ENCODE measurements at places on chromosomes 7 and 10.

DNA sequence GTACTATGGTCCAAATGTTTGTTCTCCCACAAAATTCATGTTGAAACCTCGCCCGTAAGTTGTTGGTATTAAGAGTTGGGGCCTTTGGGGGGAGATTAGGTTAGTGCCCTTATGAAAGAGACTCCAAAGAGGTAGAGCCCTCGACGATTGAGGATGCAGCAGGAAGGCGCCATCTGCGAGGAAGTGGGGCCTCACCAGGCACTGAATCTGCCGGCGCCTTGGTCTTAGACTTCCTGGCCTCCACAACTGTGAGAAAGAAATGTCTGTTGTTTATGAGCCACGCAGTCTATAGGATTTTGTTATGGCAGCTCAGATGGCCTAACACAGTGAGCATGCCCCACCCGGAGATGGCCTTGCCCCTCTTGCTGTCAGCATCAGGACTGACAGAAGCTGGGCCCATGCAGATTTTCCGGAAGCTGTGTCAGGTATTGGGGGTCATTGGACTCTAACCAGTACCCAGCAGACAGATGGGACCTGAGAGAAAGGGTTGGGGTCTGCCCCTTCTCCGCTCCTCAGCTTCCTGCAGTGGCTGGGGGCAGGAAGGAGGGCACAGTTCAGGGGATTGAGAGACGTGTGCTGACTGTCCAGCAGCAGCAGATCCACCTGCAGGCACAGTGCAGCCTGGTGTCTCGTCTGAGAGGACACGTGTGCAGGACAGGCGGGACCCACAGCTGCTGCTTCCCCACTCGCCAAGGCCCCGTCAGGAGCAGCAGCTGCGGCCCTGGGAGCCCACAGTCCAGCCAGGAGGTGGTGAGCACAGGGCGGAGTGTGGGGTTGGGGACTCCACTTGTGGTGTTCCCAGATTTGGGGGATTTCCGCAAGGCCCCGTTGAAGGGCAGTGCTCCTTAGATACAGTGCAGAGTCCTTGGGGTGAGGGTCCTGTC, 47.8 kb downstream of the MGMT start:
- no peak for DNase-seq

DNA sequence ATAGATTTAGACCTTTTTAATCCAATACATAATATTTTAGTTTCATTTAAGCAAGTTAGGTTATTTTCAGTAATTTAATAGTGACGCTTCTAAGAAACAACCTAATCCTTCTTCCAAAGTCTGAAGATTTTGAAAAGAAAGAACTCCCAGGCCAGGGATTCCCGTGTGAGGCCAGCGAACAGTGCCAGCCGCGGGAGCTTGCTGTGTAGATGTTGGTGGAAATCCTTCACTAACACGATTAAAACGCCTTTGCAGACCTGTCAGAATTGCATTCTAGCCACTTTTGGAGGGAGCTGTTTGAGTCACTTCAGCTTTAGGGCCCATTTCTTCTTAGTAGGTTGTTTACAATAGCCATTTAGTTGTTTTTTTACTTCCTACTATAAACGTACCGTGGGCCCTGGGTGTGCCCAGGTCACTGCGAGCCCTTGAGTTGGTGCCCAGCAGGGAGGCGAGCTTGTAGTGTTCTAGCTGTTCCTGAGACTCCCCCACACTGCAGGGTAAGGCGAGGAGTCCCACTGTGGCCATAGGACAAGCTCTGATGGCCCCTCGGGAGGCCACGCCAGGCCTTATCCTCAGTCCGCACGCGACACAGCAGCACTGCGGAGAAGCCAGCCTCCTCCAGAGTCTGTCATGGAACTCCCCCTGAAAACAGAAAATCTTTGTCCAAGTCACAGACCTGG, 32.3 kb downstream of the PPP2R2D start:
- DNase-seq, result no peak

GRCh38 chr10:5343561-5343960, 21.2 kb upstream of the UCN3 start:
- no peak for DNase-seq

- DNase-seq, result no peak
These were observed 2.5 kb upstream of the MLXIPL start for GRCh38 chr7:73626814-73627213.

DNA sequence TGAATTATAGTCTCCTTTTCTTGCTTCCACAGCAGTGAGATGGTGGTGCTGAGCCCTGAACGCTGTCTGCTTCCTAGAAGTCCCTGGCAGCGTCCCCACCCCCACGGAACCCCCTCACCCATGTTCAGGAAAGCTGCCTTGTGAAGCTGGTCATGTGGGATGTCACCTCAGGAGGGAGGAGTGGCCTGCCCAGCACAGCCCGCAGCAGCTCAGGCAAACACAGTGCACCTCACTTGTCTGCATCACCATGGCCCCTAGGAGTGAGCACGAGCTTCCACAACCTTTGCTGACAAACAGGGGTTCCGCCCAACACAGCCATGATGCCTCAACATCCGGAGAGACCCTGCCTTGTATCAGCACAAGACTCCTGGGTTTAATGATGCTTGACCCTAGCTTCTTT, 508.9 kb downstream of the RPS24 start:
- no peak for DNase-seq

- DNase-seq, result no peak
These were observed 105.1 kb downstream of the USP6NL start for GRCh38 chr10:11506247-11506789.

DNA sequence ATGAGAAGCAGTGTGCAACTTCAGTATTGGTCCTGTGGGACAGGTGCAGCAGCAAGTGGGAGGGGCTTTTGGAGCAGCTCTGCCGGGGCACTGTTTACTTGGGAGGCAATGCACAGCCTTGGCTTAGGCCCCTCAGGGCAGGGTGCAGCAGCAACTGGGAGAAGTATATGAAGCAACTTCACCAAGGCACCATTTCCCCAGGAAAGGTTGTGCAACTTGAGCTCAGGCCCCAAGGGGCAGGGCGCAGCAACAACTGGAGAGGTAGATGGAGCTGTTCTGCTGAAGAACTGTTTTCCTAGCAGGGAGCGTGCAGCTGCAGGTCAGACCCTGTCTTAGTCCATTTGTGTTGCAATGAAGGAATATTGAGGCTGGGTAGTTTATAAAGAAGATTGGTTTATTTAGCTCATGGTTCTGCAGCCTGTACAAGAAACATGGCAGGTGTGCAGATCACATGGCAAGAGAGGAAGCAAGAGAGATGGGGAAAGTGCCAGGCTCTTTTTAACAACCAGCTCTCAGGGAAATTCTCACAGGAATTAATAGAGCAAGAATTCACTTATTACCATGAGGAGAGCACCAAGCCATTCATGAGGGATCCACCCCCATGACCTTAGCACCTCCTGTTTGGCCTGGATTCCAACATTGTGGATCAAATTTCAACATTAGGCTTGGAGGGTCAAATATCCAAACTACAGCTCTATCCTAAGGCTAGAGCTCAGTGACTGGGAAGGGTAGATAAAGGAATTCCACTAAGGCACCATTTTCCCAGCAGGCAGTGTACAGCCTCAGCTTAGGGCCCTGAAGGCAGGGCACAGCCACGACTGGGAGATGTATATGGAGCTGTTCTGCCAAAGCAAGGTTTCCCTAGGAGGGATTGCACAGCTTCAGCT, 10.9 kb downstream of the GPR141 start:
- DNase-seq, result peak; percentile 14

GRCh38 chr10:6023661-6024333, 38.4 kb downstream of the IL2RA start:
- no peak for DNase-seq

DNA sequence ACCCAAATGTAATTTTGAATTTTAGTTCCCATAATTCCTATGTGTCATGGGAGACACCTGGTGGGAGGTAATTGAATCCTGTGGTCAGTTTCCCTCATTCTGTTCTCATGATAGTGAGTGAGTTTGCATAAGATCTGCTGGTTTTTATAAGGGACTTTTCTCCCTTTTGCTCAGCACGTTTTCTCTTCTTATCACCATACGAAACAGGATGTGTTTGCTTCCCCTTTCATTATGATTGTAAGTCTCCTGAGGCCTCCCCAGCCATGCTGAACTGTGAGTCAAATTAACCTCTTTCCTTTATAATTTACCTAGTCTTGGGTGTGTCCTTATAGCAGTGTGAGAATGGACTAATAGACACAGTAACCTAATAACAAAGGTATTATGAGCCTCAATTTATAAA, 36.1 kb upstream of the ZNF736 start:
- no peak for DNase-seq

GRCh38 chr10:6199131-6199733, 3.5 kb upstream of the PFKFB3 start:
- peak; percentile 0 for DNase-seq

- no peak for DNase-seq
These were observed 32.9 kb upstream of the SDK1 start for GRCh38 chr7:3267966-3268690.

DNA sequence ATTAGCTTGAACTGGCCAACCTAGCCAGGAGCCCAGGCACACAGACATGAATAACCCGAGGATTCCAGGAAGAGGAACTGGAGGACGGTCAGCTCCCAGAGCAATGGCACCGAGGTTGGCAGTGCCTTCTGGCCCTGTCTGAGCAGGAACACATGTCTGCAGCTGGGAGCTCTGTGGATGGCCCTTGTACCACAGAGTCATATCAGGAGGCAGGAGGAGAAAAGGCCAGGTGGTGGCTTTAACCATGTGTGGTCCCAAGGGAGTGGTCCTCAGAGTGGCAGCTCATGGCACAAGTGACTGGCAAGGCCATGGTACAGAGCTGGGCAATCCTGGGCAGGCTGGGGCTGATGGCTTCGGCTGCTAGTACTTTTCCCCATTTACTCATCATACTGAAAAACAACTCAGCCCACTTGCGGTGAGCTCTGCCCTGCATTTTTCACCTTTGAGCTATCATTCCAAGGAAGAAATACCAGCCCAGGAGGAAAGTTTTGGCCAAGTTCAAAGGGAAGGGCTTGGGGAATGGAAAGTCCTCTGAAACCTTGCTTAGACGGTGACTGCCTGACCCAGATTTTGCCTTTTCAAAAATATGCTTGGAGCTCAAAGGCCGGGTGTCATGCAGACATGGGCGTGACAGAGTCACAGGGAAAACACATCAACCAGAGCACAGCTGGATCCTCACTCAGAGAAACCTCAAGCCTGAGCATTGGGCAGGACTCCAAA, 25.7 kb upstream of the LOXL4 start:
- DNase-seq, result no peak

GRCh38 chr10:12766223-12766622, 235.3 kb downstream of the CCDC3 start:
- no peak for DNase-seq

DNA sequence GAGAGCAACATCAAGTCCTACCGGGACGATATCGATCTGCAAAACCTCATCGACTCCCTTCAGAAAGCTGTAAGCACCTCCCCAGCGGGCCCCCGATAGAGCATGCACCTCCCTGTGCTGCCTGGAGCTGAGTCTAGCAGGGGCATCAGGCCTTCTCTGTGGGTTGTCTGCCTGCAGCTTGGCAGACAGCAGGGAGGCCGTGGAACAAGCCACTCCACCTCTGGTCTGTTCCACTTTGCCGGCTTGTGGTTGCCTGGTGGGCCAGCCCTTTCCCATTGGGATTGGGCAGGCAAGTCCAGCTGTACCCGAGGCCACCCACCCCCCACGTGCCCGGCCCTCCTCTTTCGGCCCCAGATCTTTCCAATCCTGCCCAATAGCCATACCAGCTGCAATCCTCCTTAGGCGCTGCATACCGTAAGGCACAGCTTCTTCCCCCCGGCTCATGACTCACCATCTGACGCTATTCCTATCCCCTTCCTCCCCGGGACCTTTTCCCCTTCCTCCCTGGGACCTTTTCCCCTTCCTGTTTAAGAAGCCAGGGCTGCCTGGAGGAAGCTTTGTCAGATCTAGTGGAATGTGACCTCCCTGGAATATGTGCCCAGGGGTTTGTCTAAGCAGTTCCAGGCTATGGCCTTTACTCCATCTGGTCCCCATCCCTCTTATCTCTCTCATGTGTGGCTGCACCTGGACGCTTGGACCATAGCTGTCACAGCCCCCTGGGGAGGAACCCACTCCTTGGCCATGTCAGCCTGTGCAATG, 28.1 kb upstream of the SH2D4B start:
- no peak for DNase-seq

DNA sequence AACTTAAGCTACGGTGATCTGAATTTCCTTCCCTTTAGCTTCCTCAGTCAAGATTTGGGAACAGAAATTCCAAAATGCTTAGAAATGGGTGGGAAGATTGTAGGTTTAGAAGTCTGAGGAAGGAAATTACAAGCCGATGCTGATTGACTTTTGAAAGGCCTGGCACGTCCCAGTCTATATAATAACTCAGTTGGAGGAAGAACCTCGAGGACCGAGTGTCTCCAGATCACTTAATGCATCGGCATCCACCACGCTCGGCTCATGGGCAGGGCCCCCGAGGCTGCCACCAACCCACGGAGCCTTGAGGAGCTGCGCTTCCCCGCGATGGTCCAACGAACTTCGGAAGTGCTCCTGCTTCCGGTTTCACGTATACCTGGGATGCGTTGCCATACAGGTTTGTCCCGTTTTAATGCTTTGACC, 10.4 kb upstream of the SP8 start:
- DNase-seq, result no peak

DNA sequence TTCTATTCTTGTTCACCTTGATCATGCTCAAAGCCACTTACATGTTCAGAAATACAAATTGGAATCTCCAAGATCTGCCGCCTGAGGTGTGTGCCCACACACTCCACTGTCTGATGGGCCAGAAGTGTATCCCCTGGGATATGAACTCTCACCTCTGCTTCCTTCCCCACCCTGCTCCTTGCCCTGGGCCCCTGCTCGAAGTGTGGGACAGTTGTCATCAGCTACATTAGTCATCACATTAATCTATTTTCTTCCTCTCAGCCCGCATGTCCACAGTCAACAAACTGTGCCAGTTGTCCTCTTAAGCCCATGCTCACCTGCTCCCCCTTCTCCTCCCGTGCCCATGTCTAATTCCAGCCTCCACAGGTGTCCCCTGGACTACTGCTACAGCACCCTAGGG, 154.7 kb downstream of the PTPN20 start:
- no peak for DNase-seq

DNA sequence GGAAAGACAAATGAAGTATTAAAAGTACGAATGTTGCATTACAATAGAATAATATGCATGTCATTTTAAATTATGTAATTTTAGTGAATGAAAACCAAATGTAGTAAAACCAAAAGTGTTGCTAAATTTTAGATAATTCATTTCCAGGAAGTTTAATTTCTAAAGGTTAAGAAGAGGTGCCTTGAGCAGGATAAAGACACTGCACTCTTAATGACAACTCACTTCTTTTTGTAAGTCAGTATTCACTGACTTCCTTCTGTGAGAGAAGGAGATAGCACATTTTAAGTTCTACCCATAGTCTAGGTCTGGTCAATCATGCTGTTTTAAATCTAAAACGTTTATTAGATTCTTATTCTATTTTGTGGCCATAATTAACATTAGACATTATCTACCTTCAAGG, 160.2 kb downstream of the CRPPA start:
- no peak for DNase-seq

DNA sequence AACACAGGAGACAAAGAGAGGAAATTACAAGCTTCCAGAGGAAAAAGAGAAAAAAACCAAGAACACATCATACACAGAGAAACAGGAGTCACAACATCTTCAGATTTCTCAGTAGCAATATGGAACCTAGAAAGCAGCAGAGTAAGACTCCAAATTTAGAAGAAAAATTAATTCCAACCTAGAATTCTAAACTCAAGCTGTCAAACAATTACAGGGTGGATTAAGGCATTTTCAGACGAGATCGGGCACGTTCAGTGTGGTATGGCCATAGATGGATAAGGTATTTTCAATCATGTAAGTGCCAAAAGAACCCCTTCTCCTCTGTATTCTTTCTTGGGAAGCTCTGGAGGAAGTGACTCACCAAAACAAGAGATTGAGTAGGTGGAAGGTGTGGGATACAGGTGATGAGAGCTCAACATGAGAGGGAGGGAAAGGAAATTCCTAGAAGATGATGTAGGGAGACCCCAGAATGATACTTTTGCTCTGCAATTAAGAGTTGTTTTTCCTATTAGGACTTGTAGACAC, 51.6 kb downstream of the FAM204A start:
- no peak for DNase-seq

GRCh38 chr10:38093816-38094157, 350 bp upstream of the ZNF37A start:
- no peak for DNase-seq

All from iPS-NIHi11 (cell line).